ENCODE measurements at places on chromosomes 3 and 15. TPM values are rescaled to one million over a fixed set of nuclear protein-coding genes. Genes with fewer than 3 reads are reported as not detected.

- DNase-seq: no peak
Measured at GRCh38 chr3:15318661-15319060, 13.7 kb downstream of the SH3BP5 start.

GRCh38 chr3:188396251-188396650, 242.3 kb downstream of the LPP start:
- peak; percentile 19 for DNase-seq

- peak; percentile 85 for DNase-seq
Measured at GRCh38 chr15:40894681-40895448, 615 bp downstream of the VPS18 start.

GRCh38 chr3:186996356-186996755, 66.0 kb downstream of the ST6GAL1 start:
- no peak for DNase-seq

FBXL2 gene
- 16.8 TPM for total RNA-seq

DNA sequence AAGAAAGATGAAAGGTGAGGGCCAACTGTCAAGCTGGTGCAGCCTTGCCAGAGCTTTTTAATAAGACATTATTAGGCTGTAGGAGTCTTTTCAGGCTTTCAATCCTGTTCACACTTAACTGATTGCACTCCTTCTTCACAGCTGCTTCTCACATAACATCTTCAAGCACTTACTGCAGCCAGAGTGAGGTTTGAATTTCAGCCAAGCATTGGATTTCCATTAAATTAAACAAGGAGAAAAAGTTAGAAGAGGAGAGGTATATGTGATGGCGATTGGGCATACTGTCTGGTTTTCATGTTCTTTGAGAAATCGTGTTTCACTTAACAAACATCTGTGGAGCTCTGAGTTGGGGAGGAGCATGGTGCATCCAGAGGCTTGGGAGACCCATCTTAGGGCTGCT, 392.8 kb upstream of the LRRC3B start:
- no peak for DNase-seq
